ENCODE measurements at places on chromosomes 7 and 10. TPM values are rescaled to one million over a fixed set of nuclear protein-coding genes. Genes with fewer than 3 reads are reported as not detected.

DNA sequence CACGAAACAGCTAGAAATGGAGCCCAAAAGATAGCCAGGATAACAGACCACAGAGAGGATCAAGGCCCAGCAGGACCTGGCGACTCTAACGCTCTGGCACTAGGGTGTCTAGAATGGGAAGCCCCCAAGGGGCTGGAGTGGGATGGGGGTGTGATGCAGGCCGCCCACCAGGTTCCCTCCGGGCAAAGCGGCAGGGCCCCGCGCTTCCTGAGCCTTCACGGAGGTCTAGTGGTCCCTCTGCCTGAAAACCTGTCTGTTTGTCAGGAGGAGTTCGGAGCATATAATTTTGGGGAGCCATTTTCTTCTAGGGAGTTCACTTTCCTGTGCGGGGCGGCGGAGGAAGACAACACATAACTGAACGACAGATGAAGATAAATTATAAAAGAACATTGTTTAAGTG is 48.2 kb upstream of the FXYD4 start:
- no peak for DNase-seq

Gene ASZ1
- total RNA-seq: not detected

Gene PEX1
- 19.0 TPM for total RNA-seq

Gene GCK
- total RNA-seq: not detected

Gene SRRM3
- total RNA-seq: 16.1 TPM

Measured in sigmoid colon (tissue), 7 donors.